ENCODE measurements at places on chromosomes 5 and 9.

GRCh38 chr9:87710443-87710842 lies 15.5 kb upstream of the CTSL start:
- DNase-seq: no peak

DNA sequence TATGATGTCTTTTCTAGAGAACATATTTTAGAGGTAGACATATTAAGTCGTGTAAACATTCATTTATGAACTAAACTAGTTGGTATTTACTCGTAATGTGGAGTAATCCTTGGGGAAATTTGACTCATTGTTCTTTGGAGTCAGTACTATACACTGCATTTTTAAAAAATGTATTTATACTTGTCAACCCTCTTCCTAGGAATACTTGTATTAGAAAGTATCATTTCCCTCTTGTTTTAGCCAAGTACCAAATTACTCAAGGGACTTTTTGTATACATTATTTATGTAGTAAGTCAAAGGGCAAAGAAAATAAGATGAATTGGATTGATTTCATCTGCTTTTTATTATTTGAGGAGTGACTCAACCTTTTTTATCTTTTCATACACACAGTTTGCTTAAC lies 248.1 kb upstream of the IZUMO3 start:
- DNase-seq: no peak

GRCh38 chr5:144125163-144125726 lies 45.2 kb downstream of the YIPF5 start:
- DNase-seq: peak; percentile 80

- no peak for DNase-seq
Observed at GRCh38 chr9:93820667-93821306, 134.4 kb downstream of the BARX1 start.

All from foreskin keratinocyte (primary cell).